ENCODE measurements at places on chromosomes 6 and 20. TPM values are rescaled to one million over a fixed set of nuclear protein-coding genes. Genes with fewer than 3 reads are reported as not detected.

- no peak overlapping the region for H3K4me3 ChIP-seq
- DNase-seq: no peak
- H3K27me3 ChIP-seq: no peaks in the 10 kb centered on the region
- H3K27ac ChIP-seq: no peak overlapping the region
- H3K4me1 ChIP-seq: no peaks in the 10 kb centered on the region
Observed at GRCh38 chr20:40304119-40304613, 384.9 kb downstream of the MAFB start.

DNA sequence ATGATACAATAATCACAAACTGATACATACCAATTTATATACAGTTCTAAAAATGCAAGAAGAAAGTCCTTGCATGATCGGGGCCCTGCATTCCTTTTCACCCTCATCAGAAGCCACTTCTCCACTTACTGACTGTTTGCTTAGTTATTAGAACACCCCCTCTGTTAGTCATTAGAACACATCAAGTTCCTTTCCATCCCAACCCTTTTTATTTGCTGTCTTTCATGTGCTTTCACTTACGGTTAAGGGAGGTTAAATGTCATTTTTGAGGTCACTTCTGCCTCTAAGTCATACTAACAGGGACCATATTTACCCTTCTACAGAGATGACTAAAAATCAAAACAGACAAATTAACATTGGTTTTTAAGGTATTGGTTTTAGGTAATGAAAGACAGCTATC is 149.1 kb downstream of the LMBRD1 start:
- H3K36me3 ChIP-seq: no peaks in the 10 kb centered on the region
- H3K27me3 ChIP-seq: no peaks in the 10 kb centered on the region
- no peak for DNase-seq
- no peaks in the 10 kb centered on the region for H3K4me1 ChIP-seq
- H3K4me3 ChIP-seq: no peak overlapping the region

DNA sequence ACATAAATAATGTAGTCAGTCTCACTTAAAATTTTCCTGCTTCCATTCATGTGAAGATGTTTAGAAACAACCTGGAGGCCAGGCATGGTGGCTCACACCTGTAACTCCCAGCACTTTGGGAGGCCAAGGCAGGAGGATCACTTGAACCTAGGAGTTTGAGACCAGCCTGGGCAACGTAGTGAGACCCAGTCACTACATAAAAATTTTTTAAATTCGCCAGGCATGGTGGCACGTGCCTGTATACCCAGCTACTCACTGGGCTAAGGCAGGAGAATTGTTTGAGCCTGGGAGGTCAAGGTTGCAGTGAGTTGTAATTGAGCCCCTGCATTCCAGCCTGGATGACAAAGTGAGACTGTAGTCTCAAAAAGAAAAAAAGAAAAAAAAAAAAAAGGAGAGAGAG is 47.3 kb upstream of the E2F3 start:
- H3K27me3 ChIP-seq: no peaks in the 10 kb centered on the region
- no peaks in the 10 kb centered on the region for H3K4me1 ChIP-seq
- H3K27ac ChIP-seq: no peak overlapping the region
- H3K36me3 ChIP-seq: no peaks in the 10 kb centered on the region

DNA sequence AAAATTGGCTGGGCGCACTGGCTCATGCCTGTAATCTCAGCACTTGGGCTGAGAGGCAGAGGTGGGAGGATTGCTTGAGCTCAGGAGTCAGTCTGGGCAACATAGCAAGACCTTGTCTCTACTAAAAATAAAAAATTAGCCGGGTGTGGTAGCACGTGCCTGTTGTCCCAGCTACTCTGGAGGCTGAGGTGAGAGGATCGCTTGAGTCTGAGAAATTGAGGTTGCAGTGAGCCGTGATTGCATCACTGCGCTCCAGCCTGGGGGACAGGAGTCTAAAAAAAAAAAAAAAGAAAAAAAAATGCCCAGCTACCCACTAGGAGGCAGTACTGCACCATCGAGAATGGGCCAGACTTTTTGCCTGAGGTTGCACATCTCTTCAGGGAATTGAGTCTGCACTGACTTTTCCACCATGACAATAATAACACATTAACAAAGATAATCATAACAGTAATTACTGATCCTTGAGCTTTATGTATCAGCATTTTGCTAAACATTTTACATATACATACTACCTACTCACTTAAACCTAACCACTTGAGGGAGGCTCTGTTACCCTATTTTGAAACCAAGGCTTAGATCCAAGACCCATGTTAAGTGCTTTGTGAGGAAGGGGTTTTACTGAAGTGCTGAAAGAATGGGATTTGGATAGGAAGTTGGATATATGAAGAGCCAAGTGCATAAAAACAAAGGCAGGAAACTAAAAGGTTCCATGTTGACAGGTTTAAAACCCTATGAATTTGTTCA is 21.0 kb downstream of the SRSF3 start:
- no peaks in the 10 kb centered on the region for H3K27me3 ChIP-seq
- H3K4me3 ChIP-seq: no peak overlapping the region
- H3K36me3 ChIP-seq: peaks cover 37% of the 10 kb centered on the region
- peak; percentile 76 for DNase-seq
- peaks cover 56% of the 10 kb centered on the region for H3K4me1 ChIP-seq

BPIFB1 gene
- 2.3 TPM for polyA plus RNA-seq

Measured in stomach (tissue), 19 donors.